ENCODE measurements at places on chromosomes 6 and 20.

GRCh38 chr6:54719633-54720032 lies 126.9 kb upstream of the FAM83B start:
- DNase-seq: no peak

DNA sequence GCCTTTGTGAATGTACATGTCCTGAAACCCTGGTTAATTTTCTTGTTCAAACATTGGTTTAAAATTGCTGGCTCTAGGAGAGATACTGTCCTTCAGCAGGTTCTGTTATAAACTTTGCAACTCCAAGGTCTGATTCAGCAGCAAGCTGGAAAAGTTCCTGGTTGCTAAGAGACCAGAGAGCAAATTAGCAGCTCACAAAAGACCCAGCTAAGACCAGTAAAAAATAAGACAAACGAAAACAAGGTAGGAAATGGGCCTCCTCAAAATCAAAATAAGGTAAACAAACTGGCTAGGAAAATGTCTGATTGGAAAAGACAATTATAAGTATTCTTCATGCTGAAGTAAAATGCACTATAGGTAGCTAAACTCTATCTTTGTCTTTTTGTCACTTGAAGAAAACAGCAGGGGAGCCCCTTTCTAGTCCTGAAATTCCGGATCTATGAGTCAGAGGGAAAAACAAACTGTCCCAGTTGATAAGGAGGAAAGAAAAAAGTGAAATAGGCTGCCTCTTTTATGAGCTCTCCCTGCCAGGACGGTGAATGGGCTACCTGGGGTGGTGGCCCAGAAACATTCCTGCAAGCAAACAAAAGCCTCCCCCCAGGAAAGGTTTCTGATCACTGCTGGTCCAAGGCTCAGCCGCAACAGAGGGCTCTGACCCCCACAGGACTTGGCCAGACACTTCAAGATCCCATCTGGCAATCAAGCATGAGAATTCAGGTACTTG lies 41.6 kb downstream of the UNC5CL start:
- no peak for DNase-seq

DNA sequence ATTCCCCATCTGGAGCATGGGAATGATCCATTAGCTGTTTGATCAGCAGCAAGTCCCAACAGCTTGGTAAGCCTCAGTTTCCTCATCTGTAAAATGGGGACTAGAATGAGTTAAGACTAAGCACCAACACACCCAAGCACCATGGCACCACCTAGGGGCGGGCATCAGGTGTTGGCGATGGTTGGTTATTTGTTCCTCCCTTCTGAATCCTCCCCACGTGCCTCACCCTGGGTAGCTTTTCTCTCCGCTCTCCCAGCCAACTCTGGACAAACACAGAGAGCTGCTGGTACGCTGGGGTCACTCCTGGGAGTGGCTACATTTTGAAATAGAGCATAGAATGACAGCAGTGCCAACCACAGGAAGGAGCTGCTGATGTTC lies 13.3 kb upstream of the ITPR3 start:
- no peak for DNase-seq

DNA sequence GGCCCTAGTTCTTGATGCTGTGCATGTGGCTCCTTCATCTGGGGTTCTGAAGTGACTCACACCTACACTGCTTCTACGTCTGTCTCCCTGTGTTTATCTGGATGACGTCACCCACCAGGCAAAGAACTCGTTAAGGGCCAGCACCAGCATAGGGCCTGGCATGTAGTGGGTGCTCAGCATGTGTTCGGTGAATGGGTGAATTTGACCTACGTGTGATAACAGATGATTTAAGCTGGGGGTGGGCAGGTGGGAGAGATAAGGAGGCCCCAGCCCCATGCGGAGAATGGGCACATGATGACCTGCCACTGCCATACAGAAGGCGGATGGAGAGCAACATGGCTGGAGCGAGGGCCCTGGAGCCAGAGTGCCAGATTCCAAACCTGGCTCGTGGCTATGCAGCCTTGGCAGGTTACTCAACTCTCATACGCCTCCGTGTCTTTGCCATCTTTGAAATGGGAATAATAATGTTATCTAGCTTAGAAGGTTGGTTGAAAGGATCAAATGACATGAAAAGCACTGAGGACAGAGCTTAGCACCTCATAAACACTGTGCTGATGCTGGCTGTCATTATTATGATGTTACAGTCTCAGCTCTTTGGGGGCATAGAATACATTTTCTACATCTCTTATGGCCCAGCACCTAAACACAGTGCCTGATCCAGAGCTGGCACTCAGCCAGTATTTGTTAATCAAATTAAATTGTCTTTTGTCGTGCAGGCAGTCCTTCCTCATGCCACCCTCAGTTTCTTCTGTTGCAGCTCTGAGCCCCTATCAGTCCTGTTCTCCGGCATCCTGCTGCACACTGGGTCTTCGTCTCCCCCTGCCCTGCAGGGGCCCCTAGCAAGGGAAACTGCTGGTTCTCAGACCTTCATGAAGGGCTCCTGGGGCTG lies 39.6 kb downstream of the VEGFA start:
- no peak for DNase-seq
